AG10803 (cell line): ENCODE measurements at places on chromosomes 1 and 21.

DNA sequence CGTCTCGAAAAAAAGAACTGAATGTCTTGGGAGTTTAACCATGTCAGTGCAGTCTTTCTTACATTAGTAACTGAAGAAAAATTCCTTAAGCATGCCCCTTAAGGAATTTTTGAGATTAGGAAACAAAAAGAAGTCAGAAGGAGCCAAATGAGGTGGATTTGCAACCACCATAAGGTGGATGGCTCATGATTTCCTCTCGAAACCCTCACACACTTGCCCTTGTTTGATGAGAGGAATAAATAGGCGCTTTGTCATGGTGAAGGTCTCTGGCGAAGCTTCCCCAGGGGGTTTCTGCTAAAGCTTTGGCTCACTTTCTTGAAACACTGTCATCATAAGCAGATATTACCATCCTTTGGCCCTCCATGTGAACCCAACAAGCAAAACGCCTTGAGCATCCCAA lies 68.2 kb downstream of the POFUT2 start:
- peak; percentile 21 for DNase-seq

DNA sequence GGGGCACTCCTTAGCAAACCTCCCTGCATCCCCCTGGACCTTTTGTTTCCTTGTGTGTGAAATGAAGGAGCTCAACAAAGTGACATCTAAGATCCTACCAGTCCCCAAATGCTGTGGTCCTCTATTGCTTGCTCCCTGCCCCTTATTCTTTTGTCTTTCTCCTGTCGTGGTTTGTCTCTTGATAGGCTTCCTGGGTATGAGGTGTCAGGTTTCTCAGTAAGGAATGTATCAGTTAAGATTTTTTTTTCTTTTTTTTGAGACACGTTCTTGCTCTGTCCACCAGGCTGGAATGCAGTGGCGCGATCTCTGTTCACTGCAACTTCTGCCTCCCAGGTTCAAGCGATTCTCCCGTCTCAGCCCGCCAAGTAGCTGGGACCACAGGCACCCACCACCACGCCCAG lies 16.8 kb downstream of the CNIH3 start:
- peak; percentile 41 for DNase-seq

DNA sequence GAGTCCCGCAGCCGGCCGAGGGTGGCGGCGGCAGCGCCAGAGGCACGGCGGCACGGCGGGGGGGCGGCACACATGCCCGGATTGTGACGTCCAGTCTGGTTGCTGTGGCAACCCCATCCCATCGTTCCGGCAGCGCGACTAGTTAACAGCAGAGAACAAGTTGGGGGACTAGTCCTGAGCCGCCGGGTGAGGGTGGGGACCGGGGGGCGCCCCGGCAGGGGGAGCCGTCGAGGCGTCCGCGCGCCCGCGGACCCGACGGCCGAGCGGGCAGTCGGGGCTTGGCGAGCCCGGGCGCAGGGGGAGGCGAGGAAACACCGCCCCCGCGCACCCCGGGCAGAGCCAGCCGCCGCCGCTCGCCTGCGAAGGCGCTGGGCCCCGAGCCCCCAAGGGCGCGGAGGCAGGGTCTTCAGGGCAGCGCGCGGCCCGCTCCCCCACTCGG lies at the start of gene CHD5:
CHD5 (minus strand) TSS at position 54 of the 439 bp plus-strand sequence. CDS start 298 bp downstream, outside the sequence.
- no peak for DNase-seq

DNA sequence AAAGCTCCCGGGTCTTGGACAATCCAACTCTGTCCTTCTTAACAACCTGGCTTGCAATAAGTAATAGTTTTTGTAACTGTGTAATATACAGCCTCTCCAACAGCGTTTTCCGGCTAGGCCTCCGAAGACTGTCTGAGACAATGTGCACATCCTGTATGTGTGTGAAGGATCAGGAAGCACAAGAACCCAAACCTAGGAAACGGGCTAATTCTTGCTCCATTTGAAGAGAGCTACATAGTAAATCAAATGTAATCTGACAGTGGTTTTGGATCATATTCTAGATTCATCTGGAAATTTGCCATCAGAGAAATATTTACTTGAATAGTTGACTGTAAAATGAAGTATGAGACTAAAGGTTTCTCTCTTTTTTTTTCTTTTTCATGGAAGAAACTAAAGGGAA lies 1.2 kb downstream of the GPR52 start:
- peak; percentile 4 for DNase-seq

GRCh38 chr1:46806196-46807020 lies 7.6 kb downstream of the CYP4B1 start:
- DNase-seq: peak; percentile 12

GRCh38 chr1:115651391-115651790 lies 9.6 kb downstream of the VANGL1 start:
- no peak for DNase-seq

- DNase-seq: no peak
These were observed 54.1 kb upstream of the MUTYH start for GRCh38 chr1:45394342-45394741.

DNA sequence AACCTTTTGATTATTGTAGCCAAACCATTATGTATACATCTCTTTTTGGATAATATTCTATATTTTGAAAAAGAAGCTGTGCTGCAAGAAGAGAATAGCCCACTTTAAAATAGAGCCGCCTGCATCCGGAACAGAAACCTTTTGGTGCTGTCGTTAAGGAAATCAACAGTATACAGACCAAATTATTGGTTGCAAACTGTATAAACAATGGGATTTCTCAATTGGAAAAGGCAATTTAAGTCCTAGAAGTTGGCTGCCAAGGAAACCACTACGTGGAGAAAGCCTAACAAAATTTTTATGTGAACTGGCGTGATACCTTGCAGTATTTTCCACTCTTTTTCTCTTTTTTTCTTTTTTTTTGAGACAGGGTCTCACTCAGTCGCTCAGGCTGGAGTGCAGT lies 25.8 kb downstream of the DESI2 start:
- no peak for DNase-seq

DNA sequence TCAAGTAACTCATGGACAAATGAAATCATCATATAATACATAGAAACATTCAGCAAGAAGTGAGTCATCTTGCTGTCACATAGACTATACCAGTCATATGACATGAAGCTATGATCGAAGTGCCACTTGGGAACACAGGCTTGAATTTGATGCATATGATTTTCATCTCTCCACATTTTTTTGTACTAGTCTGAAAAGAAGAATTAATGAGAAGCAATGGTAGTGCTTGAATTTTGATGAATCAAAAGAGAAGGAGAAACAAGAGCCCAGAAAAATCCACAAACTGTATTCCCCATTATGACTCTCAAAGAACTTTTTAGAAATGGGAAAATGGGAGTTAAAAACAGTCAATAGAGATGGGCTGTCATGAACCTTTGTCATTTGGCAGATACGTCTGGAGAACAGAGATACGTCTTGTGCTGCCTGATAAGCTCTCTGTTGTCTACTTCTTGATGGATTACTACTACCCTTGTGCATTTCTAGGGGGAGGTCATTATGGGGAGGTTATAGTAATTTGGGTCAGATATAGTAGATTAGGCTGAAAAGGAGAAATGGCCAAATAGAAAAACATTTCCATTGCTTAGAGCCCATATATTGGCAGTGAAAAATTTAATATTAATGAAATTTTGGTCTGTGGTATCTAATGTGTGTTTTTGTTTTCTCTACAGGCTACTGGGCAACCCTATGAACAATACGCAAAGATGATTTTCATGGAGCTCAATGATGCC lies 8.0 kb upstream of the LEPR start:
- no peak for DNase-seq

- DNase-seq: no peak
These were observed 2.5 kb downstream of the OLIG2 start for GRCh38 chr21:33028287-33028670.

GRCh38 chr1:161266202-161266601 lies 7.7 kb downstream of the PCP4L1 start:
- peak; percentile 10 for DNase-seq

GRCh38 chr1:151085953-151086559 lies 15.5 kb downstream of the GABPB2 start:
- no peak for DNase-seq

- no peak for DNase-seq
These were observed 583.0 kb upstream of the PKN2 start for GRCh38 chr1:88101041-88101440.

DNA sequence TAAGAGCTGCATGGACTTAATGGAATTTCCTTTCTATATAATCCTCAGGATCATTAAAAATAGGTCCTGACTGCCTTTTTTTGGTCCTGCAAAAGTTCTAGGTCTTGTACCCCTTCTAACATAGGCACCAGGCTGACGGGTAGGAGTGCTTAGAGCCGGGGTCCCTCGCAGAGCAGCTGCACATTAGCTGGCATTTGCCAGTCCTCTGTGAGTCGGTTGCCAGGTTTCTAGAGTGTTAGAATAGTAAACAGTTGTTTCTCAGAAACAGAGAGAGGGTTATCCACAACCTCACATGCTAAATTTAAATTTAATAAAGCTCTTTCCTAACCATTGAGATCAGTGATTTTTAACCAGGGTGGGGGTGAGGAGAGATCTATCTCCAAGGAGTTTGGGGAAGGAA lies 35.4 kb upstream of the HEATR1 start:
- no peak for DNase-seq

DNA sequence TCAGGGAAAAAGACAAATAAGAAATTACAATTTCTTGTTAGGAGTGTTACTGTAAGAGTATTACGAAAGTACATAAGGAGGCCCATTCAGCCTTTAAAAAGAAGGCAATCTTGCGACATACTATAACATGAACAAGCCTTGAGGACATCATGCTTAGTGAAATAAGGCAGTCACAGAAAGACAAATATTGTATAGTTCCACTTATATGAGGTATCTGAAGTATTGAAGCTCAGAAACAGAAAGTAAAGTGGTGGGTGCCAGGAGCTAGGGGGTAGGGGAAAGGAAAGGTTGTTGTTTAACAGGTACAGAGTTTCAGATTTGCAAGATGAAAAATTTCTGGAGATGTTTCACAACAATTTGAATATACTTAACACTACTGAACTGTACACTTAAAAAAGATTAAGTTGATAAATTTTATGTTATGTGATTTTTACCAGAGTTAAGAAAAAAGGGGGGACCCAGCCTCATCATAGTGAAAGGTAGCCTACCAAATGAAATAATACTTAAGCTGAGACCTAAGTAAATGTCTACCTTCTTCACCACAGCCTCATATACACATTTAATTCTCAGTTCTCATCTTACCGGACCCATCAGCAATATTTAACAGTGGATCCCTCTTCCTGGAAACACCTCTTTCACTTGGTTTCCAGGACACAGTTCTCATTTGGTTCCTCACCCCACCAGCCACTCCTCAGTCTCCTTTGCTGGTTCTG lies 19.5 kb downstream of the USP24 start:
- DNase-seq: peak; percentile 76

- DNase-seq: peak; percentile 84
These were observed 63.6 kb downstream of the GADD45A start for GRCh38 chr1:67748630-67749029.

DNA sequence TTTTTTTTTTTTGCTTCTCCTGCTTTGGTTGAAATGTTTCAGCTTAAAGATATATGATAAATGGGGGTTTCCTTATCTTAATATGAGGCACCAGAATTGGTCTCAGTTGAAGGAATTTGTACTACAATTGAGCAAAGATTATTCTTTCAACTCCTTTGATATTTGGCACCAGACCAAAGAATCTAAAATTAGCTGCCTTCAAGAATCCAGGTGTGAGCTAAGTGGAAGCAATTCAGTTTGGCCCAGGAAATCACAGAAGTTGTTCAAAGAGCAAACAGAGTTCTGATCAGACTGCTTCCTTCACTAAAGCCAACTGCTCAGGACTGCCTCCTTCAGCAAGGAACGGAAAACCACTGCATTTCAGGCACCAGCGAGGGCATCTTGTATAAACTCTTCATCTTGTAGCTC lies 68.3 kb upstream of the BCAR3 start:
- no peak for DNase-seq

- peak; percentile 29 for DNase-seq
These were observed 98.6 kb upstream of the LPGAT1 start for GRCh38 chr1:211928993-211929637.
